Stimulated activated CD8-positive, alpha-beta memory T cell treated with anti-CD3 and anti-CD28 coated beads, Interleukin-7, amount 100 ng/mL, for 4 hours (primary cell): ENCODE measurements at places on chromosomes 11 and 22.

- DNase-seq, result no peak
Observed at GRCh38 chr11:100715165-100715761, 28.2 kb downstream of the ARHGAP42 start.

- DNase-seq, result no peak
Observed at GRCh38 chr22:47356511-47357011, 594.1 kb downstream of the TBC1D22A start.

GRCh38 chr11:121441521-121441920, 10.6 kb upstream of the SORL1 start:
- DNase-seq, result no peak

DNA sequence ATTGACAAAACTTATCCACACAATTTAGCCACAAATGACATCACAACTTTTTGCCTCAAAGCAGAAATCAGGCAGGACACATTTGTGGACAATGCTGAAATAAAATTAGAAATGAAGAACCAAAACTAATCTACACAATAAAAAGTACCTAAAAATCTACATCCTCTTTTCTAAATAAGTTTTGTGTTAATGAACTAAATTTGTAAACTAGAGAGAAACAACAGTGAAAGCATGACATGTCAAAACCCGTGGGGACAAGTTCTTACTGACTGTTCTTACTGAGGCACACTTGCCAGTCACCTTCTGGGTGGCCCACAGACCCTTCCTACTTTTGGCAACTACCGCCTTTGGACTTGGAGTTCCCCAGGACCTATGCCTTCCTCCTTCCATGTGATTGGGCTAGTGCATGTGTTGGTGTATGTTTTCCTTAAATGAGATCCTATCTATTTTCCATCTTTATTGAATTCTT, 60.7 kb upstream of the MUC15 start:
- DNase-seq, result no peak

DNA sequence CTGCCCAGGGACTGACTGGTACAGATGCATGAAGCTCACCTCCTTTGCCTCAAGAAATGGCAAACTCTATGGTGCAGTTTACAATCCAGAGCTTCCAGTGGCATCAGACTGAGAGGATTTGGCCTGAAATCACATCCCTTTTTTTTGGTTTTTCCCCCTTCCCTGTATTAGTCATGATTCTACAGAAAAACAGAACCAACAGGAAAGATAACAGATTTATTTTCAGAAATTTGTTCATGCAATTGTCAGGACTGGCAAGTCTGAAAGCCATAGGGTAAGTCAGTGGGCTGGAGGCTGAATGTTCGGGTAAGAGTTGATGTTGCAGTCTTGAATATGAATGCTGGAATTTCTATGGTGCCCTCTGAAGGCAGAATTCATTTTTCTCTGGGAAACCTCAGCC, 12.0 kb upstream of the ZDHHC13 start:
- DNase-seq, result no peak

DNA sequence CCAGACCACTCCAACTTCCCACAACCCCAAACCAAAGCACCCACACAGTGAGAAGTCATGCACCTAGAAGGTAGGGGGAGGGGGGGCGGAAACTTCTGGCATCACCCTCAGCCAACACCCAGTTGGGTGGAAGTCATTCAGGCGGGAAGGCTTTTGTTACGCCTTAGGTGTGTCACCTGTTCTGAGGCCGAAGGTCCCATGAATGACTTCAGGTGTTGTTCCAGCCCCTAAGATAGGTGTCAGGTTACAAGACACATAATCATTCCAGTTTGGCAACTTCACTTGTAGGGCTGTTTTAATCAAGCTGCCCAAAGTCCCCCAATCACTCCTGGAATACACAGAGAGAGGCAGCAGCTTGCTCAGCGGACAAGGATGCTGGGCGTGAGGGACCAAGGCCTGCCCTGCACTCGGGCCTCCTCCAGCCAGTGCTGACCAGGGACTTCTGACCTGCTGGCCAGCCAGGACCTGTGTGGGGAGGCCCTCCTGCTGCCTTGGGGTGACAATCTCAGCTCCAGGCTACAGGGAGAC, at the start of gene TMPRSS4:
TSS of gene TMPRSS4 (plus strand) at position 325 of the 528 bp plus-strand sequence. CDS start 225 bp downstream, outside the sequence.
- DNase-seq, result no peak

DNA sequence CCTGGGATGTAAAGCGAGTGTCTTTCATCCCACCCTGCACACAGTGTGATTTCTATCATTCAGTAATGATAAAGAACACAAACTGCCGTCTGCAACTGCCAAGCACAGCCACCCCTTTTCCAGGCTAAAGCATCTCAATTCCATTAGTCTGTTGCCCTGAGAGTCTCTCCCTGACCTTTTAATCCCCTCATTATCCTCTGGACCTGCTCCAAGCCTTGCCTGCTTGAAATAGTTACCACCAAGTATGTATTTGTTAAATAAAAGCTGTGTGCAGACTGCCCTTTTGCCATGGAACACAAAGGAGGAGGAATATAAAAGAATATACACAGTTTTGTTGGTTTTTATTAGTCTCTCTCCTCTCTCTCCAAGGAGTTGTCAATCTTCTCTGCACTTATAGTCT, 13.0 kb downstream of the GRAP2 start:
- no peak for DNase-seq

DNA sequence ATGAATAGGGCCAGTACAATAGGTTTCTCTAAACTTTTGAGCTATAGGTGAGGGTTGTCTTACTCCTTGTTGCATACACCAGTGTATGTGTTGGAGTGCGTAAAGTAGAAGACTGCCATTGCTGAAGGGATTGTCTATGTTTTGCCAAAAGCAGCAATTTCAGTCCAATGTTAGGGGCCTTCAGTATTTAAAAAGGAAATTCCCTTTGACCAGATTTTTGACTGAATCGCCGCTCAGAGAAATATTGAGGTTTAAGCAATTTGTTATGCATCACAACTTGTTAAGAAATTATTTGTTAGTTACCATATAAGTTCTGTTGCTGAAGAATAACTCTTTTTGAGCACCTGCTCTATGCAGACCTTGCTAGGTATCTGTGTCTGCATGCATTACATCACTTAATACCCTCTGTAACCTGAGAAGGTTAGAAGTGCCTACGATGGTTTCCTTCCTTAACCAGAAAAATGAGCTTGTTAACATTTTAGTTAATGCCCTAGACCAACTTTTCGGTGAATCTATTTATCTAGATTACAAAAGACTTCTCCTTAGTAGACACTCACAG, 33.9 kb downstream of the MMP20 start:
- no peak for DNase-seq

DNA sequence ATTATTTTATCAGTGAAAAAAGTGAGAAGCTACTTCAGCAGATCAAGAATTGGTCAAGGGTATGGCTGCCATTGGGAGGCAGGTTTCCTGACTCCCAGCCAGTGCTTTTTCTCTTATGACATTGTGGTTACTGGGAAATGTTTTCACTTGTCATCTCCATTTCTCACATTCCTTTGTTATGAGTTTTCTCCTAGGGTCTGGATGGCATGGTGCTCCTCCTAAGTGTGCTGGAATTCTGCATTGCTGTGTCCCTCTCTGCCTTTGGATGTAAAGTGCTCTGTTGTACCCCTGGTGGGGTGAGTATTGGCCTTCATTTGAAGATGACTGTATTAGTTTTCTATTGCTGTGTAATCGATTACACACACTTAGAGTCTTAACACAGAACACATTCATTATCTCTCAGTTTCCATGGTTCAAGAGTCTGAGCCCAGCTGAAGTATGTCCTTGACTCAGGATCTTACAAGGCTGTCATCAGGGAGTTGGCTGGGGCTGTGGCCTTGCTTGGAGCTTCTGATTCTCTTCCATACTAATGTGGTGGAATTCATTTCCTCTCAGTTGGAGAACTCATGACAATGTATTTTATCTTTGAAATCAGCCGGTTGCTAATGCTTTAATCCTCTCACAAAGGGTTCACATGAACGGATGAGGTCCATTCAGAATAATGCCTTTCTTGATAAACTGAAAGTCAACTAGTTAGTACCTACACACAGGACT, 21.0 kb upstream of the MS4A6E start:
- DNase-seq, result no peak

DNA sequence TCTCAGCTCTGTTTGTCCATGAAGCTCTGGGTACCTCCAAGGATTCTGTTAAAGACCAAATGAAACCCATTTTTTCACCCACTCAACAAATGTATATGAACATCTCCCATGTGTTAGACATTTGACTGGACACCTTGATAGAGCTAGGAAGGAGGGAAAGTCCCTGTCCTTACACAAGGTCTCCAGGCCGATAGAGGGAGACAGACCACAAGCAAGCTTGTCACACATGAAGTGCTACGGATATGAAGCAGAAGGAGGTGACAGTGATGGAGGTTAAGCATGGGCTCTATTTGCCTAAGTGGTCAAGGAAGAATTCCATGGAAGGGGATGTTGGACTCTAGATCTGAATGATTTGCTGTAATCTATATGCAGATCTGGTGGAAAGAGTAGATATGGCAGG, 138.5 kb downstream of the MYO18B start:
- DNase-seq, result no peak

GRCh38 chr11:17389957-17390649, 1.6 kb upstream of the KCNJ11 start:
- no peak for DNase-seq

DNA sequence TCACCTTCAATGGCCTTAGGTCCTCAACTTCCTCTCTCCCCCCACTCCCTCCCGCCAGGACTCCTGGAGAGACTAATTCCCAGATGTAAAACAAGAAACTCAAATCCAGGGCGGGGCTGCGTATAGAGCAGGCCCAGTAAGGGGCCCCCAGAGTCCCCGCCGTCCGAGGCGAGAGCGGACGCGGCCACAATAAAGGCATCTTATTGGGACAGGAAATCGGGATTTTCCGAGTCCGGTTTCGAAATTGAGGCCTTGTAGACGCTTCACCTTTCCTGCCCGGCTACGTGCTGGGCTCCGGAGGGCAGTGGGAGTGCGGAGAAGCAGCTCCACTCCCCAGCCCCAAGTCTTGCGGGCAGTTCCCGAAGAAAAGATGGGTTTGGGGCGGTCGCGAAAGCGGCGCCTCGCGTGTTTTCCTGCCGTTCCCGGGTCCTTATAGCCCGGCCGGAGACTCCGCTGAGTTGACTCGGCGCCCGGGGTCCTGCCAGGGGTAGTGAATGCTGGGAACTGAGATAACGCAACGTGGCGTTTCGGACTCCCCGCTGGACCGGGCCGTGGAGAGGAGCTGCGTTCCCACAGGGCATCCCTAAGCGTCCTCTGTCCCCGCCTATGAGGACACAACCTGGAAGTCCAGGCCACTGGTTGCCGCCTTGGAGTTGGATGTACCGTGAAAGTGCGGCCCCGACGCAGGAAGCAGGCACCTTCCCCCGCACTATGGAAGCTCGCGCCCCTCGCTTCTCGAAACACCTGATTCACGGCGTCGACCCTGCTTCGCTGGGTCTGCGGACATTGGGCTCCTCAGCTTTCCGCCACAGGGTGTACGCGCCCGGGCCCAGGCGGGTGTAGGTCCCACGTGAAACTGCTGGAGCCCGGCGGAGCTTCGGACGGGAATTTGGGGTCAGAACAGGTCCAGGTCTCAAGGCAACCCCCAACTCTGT, 4.8 kb upstream of the CHRM1 start:
- no peak for DNase-seq

DNA sequence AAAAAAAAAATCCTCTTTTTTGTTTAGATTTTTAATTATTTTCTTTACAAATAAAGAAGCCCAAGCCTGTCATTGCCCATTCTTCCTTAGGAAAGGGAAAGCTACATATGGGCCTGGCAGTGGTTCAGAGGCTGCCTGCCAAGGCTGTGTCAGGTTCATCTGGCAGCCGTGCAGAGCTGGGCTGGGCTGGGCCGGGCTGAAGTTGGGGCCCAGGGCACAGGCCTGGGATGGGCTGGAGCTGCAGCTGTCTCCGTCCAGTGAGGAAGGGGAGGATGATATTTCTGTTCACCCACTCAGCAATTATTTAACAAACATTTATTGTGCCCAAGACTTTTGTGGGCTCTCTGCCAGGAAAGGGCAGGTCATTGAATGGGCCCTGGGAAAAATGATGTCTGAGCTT, 4.6 kb downstream of the PRR5L start:
- no peak for DNase-seq

DNA sequence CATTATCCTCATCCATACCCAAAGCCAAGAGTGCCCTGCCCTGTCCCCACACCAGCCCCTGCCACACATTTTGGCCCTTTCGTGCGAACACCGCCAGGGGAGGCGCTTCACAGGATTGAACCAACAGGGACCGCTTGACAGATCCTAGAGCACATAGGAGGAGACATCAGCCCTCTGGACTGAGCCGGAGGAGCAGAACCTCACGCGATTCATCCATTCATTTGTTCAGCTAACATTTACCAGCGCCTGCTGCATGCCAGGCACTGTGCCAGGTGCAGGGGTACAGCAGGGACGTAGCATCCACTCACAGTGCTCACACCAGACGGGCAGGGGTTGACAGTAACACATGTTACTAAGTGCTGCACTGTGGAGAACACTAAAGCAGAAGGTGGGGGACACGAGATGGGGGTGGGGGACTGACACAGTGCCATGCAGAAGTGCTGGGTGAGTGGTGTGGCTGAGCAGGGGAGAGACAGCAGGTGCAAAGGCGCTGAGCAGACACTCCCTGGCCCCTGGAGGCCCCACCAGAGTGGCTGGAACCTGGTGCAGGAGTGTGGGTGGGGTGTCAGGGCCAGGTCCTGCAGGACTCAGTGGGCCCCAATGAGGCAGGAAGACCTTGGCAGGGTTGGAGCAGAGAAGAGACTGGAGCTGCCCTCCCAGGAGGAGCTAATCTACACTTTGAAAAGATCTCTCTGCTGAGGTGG, 3.4 kb downstream of the GNAZ start:
- no peak for DNase-seq

- no peak for DNase-seq
Observed at GRCh38 chr11:45305874-45306623, 19.9 kb upstream of the SYT13 start.

- DNase-seq, result no peak
Observed at GRCh38 chr22:25760294-25760693, 18.3 kb downstream of the MYO18B start.

- no peak for DNase-seq
Observed at GRCh38 chr11:23212807-23213206, 352.5 kb upstream of the CCDC179 start.

GRCh38 chr11:3103076-3103475, 45.9 kb upstream of the CARS1 start:
- no peak for DNase-seq

GRCh38 chr11:131624531-131624930, 254.1 kb downstream of the NTM start:
- DNase-seq, result no peak

DNA sequence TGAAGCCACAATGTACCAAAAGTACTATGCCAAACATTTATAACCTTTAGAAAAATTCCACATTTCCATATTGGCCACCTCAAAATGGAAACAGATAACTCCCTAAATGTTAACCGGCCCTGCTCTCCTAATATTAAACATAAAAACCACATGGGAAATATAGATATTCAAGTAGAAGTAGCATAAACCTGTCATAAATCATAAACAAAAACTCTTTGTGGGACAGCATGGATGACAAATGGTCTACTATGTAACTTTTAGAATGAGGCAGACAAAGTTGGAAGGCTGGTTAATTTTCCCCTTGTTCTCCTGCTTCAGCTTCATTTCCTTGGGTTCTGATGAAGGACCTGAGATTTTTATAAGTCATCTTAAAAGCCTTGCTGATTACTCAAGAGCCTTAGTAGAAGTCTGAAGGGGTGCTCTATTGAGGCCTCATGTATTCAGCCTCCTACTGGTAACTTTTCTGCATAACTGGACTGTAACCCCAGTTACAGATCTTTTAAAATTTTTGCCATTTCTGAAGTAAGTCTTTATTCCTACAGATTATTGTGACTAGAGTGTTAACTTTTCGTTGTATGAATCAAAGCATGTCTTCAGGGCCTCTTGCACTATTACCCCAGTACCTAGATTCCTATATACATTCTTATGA, 116.4 kb downstream of the STIM1 start:
- no peak for DNase-seq

- no peak for DNase-seq
Observed at GRCh38 chr11:122183933-122184332, 67.9 kb upstream of the BLID start.

GRCh38 chr11:27447288-27448183, 25.1 kb downstream of the LGR4 start:
- DNase-seq, result no peak
